ENCODE measurements at places on chromosomes 11 and 22.

DNA sequence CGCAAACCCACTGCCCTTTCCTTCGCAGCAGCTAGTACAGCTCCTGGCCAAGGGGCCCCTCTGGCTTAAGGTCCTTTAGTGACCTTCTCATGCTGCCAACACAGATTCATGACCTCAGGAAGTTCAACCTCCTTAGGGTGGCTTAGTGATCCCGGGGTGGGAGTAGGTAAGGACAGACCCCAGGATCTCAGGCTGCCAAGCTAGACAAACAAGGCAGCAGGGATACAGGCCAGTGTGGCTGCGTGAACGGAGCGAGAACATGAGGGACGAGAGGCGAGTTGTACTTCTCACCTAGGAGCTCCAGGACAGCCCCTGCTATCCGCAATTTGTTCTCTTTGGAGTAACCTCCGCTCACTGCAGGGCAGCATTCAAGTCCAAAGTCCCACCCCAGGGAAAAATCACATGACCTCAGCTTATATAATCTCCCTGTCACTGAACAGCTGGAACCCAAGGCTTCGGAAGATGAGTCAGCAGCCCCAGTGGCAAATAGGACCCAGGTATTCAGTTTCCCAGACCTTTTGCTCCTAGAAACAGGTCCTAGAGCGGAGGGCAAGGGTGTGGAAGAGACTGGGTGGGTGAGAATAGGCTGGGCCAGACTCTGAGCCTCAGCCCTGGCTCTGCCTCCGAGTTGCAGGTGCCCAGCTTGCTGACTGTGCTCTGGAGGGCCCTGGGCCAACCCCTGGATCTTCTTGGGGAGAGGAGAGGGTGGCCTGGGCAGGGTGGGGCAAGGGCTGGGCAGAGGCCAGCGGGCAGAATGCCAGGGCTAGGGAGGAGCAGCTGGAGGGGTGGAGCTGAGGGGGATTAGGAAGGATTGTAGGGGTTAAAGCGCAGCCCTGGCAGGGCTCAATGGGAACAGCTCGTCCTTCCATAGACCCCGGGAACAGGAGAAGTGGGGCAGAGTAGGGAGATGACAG, 13.1 kb downstream of the USP2 start:
- no peak for DNase-seq

DNA sequence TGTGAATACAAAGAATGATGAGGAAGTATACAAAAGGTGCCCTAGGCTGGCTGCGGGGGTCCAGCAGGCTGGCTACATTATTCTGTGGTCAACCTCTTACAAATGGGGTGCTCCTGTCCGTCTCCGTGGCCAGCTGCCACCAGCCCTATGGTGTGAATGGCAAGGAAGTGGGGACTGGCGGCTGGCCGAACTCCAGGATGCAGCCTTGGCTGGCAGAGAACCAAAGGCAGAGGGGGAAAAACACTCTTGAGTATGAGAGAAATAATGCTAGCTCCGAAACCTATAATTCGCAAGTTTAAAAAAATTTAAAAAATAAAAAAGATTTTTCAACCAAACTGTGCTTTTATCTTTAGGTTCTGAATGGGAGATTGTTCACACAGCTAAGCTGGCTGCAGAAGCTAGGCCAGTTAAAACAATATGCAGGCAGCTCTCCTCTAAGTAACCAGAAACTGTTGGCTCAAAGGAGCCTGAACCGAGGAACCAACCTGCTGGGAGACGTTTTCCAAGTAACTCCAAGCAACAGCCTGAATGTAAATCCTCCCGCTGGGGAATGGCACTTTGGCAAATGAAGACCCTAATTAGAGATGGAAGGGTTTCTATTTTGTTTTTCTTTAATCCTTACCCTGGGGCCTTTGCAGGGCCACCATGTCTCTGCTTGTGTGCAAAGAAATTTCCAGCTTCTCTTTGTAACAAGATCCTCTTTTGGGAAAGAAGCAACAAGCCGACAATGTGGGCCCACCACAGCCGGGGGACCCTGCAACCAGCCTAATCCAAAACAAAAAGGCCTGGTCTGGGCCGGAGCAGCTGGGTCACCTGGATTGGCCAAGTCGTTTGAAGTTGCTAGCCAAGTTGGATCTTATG, 50.2 kb downstream of the C22orf31 start:
- DNase-seq, result no peak

DNA sequence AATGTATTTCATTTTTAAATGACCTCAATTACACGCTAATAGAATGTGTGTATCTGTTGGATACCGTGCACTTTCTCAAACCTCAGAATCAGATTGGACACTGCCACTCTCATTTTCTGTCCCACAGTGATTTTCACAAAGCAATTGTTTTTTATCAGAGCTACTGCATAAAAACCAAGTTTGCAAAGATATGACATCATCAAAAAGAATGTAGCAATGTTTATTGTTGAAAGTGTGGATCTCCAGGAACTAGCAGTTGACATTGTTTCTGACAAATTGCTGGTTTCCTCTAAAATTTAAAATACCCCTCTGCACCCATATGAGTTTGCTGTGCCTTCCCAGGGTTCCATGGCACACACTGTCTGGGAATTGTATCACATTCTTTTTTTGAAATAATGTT, 362.7 kb upstream of the DDI1 start:
- no peak for DNase-seq

DNA sequence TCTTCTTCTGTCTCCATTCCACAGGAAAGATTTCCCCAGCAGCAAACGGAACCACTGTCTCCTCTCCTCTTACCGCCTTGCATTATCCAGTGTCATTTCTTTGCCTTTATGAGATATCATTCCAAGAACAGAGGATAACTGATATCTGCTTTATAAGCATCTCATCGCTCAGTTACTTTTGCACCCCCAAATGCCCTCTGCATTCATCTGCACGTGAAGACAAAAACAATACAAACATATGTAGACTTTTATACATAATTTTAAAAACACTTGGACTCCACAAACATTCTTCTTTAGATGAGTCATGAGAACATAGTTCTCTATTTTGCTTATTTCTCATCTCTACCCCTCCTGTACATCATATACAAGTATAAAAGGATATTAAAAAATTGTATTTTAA, 512 bp upstream of the OR51T1 start:
- no peak for DNase-seq

- no peak for DNase-seq
Observed at GRCh38 chr11:27995083-27995482, 112.9 kb downstream of the KIF18A start.

DNA sequence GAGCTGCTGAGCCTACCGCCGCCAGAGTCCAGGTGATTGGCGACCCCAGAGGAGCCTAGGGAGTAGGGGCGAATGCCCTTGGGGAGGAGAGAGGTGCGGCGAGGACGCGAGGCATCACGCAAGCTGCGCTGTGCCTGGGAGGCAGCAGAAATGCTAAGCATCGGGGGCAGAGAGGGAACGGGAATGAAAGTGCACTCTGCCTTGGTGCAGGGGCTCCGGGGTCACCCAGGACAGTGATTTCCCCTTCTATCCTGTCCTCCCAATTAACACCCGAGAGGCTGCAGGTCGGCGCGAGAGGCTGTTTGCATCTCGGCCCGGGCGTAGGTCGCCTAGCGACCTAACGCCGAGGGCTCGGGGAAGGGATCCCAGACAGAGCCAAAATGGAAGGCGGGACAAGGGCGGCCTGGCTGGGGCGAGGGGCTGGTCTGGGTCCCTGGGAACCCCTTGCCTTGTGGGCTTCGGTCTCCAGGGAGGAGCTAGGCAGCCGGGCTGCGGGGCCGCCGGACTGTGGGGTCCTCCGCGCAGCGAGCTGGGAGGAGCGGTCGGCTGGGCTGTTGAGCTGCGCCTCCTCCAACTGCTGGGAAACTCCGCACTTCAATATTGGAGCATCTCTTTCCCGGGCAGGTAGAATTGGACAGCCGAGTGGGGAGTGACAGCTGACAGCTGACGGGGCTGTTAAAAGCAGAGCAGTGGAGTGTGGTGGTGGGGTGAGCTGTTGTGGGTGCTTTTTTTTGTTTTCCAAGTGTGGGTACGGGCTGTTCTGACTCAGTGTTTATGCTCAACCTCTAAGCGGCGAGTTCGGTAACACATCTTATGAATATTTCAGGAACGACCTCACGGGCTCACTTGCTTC, 657 bp downstream of the ELMOD1 start:
- no peak for DNase-seq

DNA sequence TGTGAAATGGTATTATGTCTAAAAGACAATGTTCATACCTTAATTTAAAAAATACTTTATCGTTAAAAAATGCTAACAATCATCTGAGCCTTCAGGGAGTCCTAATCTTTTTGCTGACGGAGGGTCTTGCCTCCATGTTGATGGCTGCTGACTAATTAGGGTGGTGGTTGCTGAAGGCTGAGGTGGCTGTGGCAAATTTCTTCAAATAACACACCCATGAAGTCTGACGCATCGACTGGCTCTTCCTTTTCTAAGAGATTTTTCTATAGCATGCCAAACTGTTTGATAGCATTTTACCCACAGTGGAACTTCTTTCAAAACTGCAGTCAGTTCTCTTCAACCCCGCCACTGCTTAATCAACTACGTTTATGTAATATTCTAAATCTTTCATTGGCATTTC, 33.6 kb downstream of the TCF20 start:
- no peak for DNase-seq

DNA sequence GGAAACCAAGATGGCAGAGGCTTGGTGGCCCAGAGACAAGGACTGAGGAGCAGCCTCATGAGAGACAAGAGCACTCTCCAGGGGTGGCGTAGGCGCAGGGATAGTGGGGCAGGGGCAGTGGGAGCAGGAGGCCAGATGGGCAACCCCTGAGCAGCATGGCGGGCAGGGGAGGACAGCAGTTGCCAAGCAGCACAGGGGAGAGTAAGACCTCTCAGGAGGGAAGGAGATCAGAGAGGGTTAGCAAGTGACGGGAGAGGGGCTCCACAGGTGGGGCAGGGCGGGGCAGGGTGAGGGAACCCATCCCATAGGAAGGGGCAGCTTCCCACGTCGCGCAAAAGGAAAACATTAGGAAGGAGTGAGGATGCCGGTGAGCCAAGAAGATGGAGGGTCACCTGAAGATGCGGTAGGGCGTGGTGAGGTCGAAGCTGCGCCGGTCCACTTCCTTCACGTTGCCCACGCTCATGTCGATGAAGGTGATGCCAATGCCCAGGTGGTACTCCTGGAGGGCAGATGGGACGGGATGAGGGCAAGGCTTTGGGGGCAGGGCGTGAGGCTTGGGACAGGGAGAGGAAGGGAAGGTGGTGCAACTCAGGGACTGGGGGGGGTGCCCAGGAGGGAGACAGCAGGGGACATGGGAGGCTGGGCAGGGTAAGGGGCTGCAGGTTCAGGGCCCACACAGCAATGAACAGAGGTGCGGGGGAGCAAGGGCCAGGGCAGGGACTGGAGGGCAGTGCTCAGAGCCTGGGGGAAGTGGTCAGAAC, 35.4 kb upstream of the PDE2A start:
- DNase-seq, result no peak

DNA sequence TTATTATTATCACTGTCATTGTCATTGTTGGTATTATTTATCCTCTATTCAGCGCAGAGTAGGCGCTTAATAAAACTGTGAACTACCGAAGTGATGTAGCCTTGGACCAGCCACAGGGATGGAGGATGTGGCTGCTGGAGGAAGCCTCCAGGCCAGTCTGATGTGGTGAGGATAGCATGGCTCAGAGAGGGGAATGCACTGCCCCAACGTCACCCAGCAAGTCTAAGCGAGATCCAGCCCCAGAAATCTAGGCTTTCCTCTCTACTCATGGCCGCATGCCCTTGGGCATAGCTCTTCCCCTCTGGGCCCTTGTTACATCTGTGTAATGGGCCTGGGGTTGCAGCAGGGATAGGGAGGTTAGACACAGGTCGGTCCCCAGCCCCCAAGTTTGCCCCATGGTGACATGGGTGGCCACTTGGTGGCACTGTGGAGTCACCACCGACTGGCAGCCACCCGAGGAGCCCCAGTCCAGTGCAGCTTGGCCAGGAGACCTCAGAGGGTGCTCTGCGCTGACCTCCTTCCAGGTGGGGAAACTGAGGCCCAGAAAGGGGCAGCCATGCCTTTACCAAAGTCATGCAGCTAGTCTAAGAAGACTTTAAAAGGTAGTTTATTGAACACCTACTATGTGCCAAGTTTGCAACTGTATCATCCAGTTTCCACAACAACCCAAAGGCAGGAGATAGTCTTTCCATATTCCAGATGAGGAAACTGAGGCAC, 395.7 kb downstream of the MN1 start:
- DNase-seq, result no peak

GRCh38 chr11:129223701-129224149, 31.6 kb upstream of the ARHGAP32 start:
- DNase-seq, result no peak

DNA sequence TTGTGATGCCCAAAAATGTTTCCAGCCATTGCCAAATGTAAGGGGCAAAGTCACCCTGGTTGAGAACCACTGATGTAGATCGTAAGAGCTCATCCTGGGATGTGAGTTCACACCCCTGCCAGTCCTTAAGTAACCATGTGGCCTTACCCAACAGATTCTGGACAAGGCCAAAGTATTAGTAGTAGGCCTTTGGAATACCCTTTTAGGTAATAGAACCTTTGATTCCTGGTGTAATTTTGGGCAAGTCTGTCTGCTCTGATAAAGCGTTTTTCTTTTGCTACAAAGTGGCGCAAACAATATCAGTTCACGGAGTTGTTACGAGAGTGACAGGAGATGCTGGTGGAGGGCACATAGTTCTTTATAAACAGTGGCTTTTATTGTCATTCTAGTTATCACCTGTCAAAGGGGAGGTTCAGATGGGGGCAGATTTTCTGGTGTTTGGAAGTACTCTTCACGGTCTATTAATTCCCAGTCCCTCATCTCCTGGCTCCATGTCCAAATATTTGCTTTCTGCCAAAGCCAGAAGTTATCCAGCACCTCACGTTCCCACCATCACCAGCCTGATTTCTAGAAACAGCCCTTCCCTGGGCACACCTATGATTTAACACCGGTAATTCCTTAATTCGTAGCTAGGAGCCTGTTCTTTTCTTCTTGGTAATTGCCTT, 73.8 kb upstream of the CRYBB3 start:
- no peak for DNase-seq

DNA sequence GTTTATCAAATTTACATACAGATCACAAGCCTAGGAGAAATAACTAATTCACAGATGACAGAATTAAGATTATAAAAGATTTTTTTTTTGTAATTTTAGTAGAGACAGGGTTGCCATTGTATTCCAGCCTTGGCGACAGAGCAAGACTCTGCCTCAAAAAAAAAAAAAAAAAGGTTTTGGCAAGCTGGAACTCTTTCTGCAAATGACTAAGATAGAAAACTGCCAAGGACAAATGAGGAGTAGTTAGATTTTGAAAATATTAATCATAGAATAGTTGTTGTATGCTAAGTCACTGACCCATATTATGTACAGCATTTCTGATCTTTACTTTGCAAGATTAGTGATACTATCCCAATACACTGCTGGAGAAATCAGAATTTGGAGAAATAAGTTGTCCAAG, 99.2 kb downstream of the C11orf65 start:
- no peak for DNase-seq

GRCh38 chr11:130765951-130766649, 150.2 kb downstream of the SNX19 start:
- no peak for DNase-seq

DNA sequence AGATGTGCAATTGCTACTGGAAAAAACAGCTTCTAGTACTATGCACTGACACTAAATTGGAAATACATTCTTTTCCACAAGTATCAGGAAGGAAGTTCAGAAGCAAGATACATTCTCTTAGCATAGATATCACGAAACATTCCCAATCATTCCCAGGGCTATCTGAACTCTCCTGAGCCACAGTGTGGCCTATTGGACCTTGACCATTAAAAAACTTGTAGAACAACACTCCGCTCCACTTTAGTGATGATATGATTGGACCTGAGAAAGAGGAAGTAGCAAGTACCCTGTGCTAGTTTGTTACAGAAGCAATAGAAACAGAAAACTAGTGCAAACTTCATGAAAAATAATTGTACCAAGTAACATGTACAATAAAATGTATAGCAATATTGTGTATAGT, 11.4 kb upstream of the OR5AK2 start:
- no peak for DNase-seq

GRCh38 chr22:27097933-27098332, 440.5 kb downstream of the MIAT start:
- no peak for DNase-seq

Data from Kasumi-1 (cell line).